Kidney epithelial cell (primary cell): ENCODE measurements at places on chromosomes 7 and 10. TPM values are rescaled to one million over a fixed set of nuclear protein-coding genes. Genes with fewer than 3 reads are reported as not detected.

MEOX2 gene
- total RNA-seq, result not detected in 2 replicates

DNA sequence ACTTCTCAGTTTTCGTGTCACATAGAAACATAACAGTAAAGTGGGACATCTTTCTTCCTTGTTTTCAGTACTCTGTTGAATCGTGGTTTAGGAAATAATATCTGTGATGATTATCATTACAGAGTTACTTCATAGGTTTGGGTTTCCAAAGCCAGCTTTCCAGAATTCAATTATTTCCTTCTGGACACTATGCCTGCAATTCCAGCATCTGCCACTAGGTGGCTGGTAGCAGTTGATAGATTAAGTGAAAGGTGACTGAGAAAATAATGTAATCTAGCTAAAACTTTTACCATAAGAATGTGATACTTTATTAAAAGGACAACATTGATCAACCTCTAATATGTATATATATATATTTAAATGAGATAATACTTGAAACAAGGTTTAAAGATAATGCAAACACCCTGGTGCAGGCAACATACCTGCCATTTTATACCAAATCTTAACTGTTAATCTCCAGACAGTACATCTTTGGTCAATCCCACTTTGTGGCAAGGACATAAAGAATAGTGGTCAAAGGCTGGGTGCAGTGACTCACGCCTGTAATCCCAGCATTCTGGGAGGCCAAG, 102.6 kb downstream of the SH3PXD2A start:
- no peak for DNase-seq

GRCh38 chr10:33286157-33286934, 48.1 kb downstream of the NRP1 start:
- DNase-seq, result no peak

OR2A42 gene
- 0.07 and 0.08 TPM in 2 replicates for total RNA-seq

DNA sequence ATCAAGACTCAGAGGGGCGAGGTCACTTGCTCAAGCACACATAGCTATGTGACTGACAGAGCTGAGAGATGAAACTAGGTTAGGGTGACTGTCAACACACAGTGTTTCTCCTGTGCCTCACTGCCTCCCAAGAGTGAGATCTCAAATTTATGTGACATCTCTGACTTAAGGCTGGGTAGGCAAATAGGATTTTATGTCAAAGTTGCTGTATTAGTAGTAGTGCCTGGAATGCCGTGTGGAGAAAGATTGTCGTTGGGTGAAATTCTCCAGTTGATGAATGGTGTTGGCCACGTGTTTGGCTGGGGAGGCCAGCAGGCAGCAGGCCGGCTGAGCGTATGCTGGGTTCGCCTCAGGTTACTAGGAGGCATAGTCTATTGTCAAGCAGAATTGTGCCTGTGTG, 148.3 kb upstream of the BMPER start:
- no peak for DNase-seq

DNA sequence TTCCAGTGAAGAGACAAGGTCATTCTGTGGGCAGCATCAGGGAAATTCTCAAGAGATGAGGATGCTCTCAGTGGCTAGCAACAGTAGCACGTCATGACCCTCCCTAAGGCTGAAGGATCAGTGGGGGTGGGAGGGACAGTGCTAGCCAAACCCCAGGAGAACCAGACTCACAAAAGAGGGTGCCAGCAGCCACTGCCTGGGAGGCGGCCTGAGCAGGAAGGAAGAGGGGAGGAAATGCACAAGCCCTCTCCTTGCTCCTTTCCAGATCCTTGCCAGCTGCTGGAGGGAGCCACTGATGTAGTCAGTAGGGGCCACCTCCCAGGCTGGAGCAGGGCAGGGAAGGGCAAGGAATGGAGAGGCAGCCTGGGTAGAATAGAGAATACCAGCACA, 302.7 kb downstream of the RPS24 start:
- DNase-seq, result peak; percentile 65

GHRHR gene
- not detected in 2 replicates for total RNA-seq

GRCh38 chr10:100519311-100520051, at the start of gene SEC31B:
SEC31B (minus strand) TSS chr10:100519861; CDS start chr10:100516952, 2,909 bp downstream.
- DNase-seq, result no peak

NME8 gene
- total RNA-seq, result not detected in 2 replicates

KCNMA1 gene
- 18.9 and 23.6 TPM in 2 replicates for total RNA-seq

DNA sequence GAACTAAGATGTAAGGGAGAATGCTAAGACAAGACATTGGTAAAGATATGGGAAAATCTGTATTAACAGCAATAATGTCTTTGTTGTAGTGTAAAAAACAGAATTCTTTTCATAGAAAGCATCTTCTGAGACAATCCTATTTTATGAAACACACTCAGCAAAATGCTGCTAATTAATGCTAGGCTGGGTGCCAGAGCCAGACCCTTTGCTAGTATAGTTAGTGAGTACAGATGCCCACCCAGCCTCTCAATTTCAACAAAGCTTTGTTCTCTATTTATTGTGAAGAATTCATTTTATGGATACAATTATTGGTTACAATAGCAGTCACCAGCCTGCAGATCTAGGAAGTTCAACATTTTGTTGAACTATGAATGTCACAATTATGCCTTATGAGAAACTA, 131.0 kb downstream of the SEM1 start:
- no peak for DNase-seq

DNA sequence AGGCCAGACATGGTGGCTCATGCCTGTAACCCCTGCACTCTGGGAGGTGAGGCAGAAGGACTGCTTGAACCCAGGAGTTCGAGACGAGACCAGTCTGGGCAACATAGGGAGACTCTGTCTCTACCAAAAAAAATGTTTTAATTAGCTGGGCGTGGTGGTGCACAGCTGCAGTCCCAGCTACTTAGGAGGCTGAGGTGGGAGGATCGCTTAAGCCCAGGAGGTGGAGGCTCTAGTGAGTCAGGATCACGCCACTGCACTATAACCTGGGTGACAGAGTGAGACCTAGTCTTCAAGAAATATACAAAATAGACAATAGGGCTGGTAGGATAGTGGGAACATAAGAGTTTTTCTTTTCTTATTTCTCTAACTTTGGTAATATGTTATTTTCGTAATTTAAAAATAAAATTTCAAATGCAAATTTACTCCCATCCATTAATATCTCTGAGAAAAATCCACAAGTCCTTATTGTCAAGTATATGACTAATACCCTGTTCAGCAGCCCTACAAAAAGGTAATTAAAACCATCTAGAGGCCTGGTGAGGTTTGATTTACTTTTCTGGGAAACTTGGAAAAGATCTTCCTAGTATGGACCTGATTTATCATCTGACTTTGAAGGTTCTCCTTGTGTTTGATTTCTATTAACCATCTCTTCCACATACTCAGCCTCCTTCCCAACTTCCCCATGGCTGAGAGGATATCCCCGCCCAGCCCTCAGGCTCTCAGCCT, 50.0 kb downstream of the CREB3L2 start:
- no peak for DNase-seq

DNA sequence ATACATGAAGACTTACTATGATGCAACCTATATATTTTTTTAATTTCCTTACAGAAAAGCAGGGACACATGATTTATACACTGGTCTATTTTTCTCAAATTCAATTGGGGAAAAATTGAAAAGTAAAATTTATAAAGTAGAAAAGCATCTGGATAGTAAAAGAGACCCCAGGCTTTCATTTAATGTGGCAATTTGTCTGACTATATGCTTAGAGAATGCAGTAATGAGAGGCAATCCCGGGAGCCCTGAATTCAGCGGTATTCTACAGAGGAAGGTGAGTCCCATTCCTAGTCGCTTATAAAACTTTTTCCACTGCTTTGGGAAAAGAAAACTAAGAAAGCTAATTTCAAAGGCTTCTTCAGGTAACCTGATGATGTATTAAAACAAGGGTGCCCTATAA, 167.1 kb downstream of the SEMA3D start:
- DNase-seq, result no peak

GRCh38 chr7:150447966-150448788, 2.3 kb upstream of the GIMAP8 start:
- DNase-seq, result no peak

DNA sequence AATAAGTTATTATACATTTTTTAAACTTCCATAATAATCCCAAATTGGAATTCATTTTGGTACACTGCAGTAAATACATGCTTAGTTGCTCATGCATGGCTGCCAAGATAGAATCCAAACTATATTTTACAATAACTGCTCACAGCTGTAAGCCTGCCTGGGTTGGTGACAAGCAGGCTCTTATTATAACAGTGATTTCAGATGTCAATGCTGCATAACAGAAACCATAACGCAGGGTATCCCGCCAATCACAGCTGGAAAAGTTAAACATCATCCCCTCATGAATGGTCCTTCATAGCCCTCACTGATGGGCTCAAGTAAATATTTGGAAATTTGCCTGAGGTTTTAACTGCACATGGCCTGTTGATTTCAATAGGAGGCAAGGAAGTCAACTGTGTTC, 149.8 kb downstream of the AMPH start:
- DNase-seq, result no peak

- DNase-seq, result no peak
Observed at GRCh38 chr7:25124465-25125136, 459 bp downstream of the CYCS start.

GPR37 gene
- total RNA-seq, result 2.7 and 4.1 TPM in 2 replicates

- DNase-seq, result no peak
Observed at GRCh38 chr7:130667593-130668257, 823 bp downstream of the COPG2 start.

KIFBP gene
- total RNA-seq, result 34.1 and 36.9 TPM in 2 replicates

DUSP5 gene
- 88.4 and 103 TPM in 2 replicates for total RNA-seq

- DNase-seq, result no peak
Observed at GRCh38 chr10:71660313-71660712, 59.3 kb downstream of the C10orf105 start.

A1CF gene
- total RNA-seq, result not detected in 2 replicates

GRCh38 chr10:16195894-16196293, 240.9 kb upstream of the PTER start:
- DNase-seq, result no peak

GRCh38 chr7:127256041-127256725, 3.4 kb upstream of the GRM8 start:
- no peak for DNase-seq

PLXDC2 gene
- 7.5 and 9.1 TPM in 2 replicates for total RNA-seq

DNA sequence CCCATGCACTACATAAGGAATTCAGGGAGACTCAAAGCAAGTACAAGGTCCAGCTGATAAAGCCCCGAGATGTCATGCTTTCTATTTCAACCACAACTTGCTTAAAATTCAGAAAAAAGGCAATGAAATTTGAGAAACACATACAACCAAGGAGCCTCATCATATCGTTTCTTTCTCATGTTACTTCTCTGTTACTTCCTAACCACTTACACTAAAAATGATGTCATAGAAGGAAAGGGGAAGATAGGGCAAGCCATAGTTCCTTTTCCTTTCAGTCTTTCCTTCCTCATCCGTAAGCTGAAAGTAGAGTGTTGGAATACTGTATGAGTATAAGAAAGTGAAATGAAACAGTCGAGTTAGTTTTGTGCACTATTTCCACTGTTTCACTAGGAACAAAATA, 27.9 kb upstream of the CDK14 start:
- no peak for DNase-seq

- DNase-seq, result no peak
Observed at GRCh38 chr7:114472896-114473512, 58.4 kb downstream of the FOXP2 start.

DNA sequence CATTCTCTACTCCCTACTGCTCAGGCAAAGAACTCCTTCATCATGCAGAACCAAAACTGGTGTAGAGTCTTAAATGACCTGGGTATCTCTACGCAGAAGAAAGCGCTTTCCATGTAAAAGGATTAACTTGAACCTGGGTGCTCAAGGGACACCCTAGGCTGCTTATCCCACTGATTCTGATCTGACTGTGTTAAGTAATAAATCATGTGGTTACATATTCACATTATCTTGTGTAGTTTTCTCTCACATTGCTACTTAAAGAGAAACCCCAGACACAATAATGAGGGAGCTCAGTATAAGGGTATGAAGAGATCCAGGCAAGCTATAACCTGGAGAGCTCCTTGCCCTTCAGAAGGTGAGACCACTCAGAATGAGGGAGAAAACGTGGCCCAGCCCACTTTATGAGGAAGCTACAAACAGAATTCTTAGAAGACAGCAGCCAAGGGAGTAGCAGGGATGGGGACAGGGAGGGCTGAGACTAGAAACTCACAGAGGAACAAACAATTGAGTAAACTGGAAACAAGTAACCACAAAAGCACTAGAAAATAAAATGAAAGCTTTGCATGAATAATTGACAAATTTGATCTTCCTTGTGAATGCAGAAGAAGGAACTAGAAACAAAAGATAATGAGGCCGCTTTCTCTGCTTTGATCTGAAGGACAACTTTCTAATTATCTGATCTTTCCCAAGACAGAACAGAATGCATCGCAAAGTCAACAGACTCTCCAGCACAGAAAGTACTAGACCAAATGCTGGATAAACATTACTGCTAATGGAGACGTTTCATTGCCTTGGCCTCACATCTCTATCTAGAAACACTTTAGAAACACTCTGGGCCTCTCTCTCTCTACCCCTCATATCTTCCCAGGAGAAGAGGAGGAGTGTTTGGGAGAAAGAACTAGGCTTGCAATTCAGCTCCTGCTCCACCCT, 76.1 kb downstream of the LRRC17 start:
- no peak for DNase-seq

PILRA gene
- total RNA-seq, result 0.68 TPM in 1 of 2 replicates, not detected in the other

DNA sequence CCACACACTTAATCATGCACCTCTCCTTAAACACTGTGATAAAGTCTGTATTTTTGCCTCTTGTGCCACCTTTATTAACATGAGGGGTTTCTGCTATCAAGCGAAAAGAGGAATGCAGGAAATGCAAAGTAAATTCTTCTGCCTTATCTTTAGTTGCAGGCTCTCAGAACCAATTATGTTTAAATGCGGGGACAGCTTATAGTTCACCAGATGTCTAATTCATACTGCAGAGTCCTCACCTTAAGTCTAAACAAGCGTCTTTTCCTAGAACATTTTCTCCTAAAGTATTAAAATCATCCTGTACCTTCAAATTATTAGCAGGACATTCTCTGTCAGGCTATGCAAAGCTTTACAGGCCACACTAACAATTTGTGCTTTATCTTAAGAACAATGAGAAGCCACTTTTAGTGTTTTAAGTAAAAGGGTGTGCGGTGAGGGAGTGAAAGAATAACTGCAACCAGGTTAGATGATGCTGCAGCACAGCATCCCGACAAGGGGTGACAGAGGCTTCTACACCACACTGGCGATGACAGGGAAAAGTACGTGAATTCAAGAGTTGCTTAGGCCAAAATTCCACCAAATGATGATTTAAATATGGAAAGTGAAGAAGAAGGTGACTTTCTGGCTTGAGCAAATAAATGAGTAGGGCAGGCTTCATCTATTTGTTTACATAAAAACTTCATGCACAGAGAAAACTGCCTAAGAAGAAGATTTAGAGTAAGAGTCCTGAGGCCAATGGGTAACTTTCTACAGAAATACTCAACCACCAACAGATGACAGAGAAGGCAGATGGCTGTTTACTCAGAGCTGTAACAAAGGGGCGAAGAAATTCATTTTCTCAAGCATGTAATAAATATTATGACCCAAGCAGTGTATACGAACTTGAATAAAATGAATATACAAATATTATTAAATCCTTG, 36.0 kb downstream of the EZH2 start:
- no peak for DNase-seq

GRCh38 chr10:42962110-42962901, 114.6 kb upstream of the RET start:
- DNase-seq, result no peak

- DNase-seq, result no peak
Observed at GRCh38 chr7:139916717-139917395, 87.8 kb downstream of the TBXAS1 start.

GRCh38 chr10:72274213-72274729, 547 bp downstream of the DDIT4 start:
- DNase-seq, result no peak

- DNase-seq, result no peak
Observed at GRCh38 chr10:70265032-70265689, 18.6 kb downstream of the NPFFR1 start.
